Foreskin keratinocyte (primary cell): ENCODE measurements at places on chromosomes 4 and X. TPM values are rescaled to one million over a fixed set of nuclear protein-coding genes. Genes with fewer than 3 reads are reported as not detected.

Gene FAM90A26
- not detected in 2 replicates for total RNA-seq

Gene SAGE1
- not detected in 2 replicates for total RNA-seq

Gene SPOCK3
- not detected in 2 replicates for total RNA-seq

DNA sequence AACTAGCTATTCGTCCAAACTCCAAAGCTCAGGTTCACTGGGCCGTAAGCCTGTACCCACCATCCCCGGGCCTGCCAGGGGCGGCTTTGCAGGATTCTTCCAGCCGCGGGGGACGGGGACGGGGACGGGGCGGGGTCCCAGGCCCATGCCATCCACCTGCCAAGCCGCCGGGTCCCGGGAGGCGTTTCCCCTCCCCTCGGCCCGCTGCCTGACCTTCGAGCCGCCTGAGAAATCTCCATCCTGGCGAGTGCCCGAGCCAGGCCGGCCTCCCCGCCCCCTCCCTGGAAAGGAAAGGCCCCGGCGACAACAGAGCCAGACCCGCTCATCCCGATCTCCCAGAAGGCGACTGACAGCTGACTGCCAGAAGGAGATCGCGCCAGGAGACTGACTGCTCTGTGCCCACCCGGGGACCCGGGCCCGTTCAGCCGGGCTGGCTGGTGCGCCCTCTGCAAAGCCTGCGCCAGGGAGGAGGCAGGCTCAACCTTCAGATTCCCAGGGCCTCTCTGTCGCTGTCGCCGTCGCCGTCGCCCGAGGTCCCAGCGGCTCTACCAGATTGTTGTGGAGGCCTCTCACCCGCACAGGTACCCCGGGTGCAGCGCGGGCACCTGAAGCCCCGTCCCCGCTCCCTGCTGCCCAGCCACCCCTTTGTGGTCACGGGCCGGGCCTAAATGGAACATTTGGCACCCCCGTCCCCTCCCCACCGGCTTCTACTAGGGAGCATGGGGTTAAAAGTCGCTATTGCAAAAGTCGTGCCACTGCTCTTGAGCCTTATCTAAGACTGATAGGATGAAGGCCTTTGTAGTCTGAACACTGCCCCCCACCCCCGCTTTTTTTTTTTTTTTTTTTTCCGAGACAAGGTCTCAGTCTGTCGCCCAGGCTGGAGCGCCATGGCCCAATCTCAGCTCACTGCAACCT, at the start of gene RGN:
Gene RGN, plus strand, starts transcription at position 315 of the 915 bp plus-strand sequence. CDS start 2,702 bp downstream, outside the sequence.
- no peak for DNase-seq

DNA sequence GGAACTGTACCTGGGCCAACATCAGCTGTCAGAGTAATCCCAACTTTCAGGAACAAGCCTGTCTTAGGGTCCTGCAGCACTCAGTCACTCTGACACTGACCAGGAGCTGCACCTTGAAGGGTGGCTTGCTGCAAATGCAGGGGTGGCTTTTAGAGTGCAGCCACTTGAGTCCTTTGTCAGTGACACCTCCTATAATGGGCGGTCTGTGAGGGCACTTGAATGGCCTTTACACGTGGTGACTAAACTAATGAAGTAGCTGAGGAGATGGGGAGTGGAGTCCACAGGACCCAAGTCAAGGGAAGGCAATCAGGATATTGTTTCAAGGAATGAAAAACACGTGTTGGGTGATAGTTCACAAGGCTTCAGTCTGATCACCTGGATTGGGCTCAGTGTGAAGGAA, 11.1 kb upstream of the LNX1 start:
- no peak for DNase-seq

DNA sequence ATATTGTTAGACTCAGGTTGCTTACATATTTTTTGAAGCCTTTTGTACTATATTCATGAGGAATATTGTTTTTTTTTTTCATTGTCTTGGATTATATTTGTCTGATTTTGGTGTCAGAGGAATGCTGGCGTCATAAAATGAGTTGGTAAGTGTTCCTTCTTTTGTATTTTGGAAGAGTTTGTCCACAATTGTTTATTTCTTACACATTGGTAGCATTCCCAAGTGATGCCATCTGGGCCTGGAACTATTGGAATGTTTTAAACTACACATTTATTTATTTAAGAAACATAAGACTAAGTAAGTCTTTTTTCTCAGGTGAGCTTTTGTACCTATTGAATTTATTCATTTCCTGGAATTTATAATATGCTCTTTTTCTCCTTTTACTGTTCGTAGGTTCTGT, 107.6 kb downstream of the LARP1B start:
- DNase-seq = no peak
